ENCODE measurements at places on chromosomes 6 and 20.

DNA sequence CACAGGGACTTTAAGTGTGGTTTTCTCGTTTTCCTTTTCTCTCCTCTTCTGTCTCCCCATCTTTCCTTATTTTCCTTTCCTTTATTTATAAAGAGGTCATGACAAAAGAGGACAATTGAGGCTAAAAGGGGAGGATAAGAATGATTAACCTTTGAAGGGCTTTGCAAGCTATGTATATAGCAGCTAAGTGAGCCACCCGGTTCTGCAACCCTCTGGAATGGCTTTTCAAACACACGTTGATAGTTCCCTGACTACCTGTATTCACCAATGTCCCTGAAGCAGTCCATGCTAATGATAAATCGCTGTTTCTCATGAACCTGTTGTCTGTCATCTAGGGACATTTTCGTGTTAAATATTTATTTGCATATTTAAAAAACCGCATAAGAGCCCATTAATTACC is 124.4 kb upstream of the RALGAPA2 start:
- no peaks in the 10 kb centered on the region for H3K4me1 ChIP-seq
- no peaks in the 10 kb centered on the region for H3K27me3 ChIP-seq
- no peak overlapping the region for H3K4me3 ChIP-seq
- no peak for DNase-seq
- no peak overlapping the region for H3K27ac ChIP-seq

- DNase-seq: no peak
- H3K4me1 ChIP-seq: peaks cover 9% of the 10 kb centered on the region
- no peak overlapping the region for H3K27ac ChIP-seq
- H3K36me3 ChIP-seq: peaks cover 12% of the 10 kb centered on the region
- no peaks in the 10 kb centered on the region for H3K27me3 ChIP-seq
Measured at GRCh38 chr6:42762426-42762859, 16.5 kb upstream of the TBCC start.

GRCh38 chr6:35065870-35066269 is 75.3 kb downstream of the TCP11 start:
- H3K36me3 ChIP-seq: no peaks in the 10 kb centered on the region
- no peaks in the 10 kb centered on the region for H3K27me3 ChIP-seq
- DNase-seq: no peak
- H3K27ac ChIP-seq: no peak overlapping the region
- H3K4me1 ChIP-seq: no peaks in the 10 kb centered on the region

DNA sequence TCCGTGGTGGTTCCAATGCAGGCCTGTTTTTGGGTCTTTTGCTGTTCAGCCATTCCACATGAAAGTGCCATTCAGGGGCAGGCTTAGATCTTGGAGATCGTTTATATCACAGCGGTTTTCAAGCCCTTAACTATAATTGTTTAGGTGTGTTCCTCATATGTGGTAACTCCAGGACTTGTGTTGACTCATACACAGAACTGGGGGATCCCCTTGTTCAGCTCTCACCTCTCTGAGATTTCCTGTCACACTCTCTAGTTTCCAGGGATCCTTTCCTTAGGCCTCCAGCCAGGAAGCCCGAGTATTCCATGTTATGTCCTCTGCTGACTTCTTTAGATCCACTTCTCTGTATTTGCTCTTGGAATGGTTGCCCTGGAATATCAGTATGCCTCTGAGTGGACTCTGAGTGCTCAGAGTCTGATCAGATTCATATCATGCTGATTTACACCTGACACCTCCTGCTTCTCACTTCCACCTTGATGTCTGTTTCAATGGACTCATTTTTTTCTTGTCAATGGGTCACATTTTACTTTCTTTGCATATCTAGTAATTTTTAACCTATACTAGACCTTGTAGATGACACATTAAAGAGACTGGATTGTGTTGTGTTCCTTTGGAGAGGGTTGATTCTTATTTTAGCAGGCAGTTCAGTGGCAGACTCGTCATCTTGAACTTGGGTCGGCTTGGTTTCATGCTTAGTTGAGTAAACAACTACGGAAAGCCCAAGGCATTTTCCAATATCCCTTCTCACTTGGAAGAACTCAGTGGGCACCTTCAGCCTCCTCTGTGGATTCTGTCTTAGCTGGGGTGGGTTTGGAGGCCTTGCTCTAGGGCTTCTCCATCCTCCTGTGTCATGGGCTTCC is 13.1 kb downstream of the NTSR1 start:
- H3K36me3 ChIP-seq: no peaks in the 10 kb centered on the region
- no peaks in the 10 kb centered on the region for H3K27me3 ChIP-seq
- no peak for DNase-seq
- H3K27ac ChIP-seq: no peak overlapping the region
- H3K4me1 ChIP-seq: peaks cover 7% of the 10 kb centered on the region

- H3K4me1 ChIP-seq: peaks cover 8% of the 10 kb centered on the region
- H3K27ac ChIP-seq: no peak overlapping the region
- H3K4me3 ChIP-seq: no peak overlapping the region
- DNase-seq: no peak
Measured at GRCh38 chr6:155219299-155219698, 44.5 kb upstream of the CLDN20 start.

DNA sequence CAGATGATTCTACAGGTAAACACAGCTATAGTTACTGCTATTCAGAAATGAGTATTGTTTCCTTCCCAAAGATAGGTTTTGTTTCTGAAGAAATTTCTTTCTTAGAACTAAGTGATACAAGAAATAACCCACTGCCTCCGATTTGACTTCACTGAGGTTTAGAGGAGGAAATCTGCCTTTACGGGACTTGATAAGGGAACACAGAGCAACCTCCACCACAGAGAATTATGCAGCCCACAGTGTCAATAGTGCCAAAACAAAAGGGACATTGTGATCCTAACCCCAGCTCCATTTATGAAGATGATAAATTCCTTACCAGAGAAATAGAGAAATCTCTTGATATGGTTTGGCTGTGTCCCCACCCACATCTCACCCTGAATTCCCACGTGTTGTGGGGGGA is 164.6 kb downstream of the ZNF217 start:
- no peaks in the 10 kb centered on the region for H3K4me1 ChIP-seq
- DNase-seq: no peak
- H3K4me3 ChIP-seq: no peak overlapping the region

DNA sequence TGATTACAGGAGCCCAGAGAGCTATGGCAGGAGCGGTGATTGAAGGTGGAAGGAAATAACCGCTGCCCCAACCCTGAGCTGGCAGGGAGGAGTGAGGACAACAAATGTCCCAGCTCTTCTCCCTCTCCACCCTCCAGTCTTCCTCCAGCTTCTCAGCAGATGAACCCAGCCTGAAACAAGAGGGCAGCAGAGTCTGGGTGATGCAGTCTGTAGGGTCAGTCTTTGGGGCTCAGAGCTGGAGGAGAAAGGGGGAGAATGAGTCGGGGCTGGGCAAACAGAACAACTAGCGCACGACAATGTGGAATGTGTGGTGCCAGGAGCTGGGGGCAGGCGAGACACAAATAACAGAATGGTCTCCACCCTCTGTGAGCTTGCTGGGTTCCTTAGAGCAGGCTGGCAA is 4.5 kb upstream of the GUCA1A start:
- H3K36me3 ChIP-seq: no peaks in the 10 kb centered on the region
- no peak for DNase-seq
- no peaks in the 10 kb centered on the region for H3K4me1 ChIP-seq
- no peak overlapping the region for H3K27ac ChIP-seq
- H3K27me3 ChIP-seq: no peaks in the 10 kb centered on the region
- no peak overlapping the region for H3K4me3 ChIP-seq

DNA sequence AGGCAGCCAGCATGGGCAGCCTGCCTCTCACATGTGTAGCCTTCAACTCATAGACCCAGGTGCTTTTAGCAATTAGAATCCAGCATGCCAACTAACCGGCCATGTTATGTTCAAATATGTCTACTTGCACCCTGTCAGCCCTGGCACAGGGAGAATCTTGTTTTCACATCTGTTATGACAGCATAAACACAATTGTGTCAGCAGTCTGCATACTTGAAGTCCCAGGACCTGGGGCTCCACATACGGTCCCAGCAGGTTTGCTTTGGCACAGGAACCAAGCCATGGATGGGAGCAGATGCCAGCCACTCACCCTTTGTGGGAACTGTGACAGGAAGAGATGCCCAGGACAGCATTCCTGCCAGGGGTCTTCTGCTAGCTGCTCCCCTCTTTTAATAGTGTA is 67.2 kb upstream of the SYNDIG1 start:
- H3K4me1 ChIP-seq: no peaks in the 10 kb centered on the region
- H3K36me3 ChIP-seq: no peaks in the 10 kb centered on the region
- H3K4me3 ChIP-seq: no peak overlapping the region

DNA sequence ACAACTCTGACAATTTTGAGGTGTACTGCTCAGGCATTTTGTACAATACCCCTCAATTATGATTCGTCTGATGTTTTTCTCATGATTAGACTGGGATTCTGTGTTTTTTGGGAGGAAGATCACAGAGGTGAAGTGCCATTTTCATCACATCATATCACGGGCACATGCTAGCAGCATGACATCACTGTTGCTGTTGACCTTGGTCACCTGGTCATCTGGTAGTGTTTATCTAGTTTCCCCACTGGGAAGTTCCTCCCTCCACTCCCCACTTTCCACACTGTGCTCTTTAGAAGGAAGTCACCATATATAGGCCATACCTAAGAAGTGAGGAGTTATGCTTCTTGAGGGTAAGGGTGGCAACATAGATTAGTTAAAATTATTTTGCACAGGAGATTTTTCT is 20.8 kb downstream of the GCM2 start:
- H3K4me3 ChIP-seq: no peak overlapping the region
- H3K27me3 ChIP-seq: no peaks in the 10 kb centered on the region
- H3K36me3 ChIP-seq: no peaks in the 10 kb centered on the region
- H3K4me1 ChIP-seq: no peaks in the 10 kb centered on the region

DNA sequence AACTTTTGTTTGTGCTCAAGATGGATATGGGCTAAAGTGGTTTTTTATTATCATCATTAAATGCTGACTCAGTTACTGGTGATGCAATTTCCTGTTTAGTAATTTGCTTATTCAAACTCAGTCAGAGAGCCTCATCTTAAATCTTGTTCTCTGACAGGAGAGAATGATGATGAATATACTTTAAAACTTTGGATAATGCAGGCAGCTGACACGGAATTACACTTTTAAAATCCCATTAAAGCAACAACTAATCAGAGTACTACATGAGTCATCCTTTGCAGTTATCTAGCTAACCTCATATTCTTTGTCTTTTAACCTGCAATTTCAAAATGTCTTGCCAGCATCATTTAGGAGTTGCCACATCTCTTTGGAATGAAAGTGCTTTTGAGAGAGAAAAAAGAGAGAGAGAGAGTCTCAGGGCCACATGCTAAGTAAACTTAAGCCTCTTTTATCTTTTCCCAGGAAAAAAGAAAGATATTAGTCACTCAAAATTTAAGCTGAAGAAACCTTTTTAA is 9.2 kb upstream of the C6orf141 start:
- no peaks in the 10 kb centered on the region for H3K36me3 ChIP-seq
- no peak overlapping the region for H3K27ac ChIP-seq
- H3K4me1 ChIP-seq: no peaks in the 10 kb centered on the region
- H3K4me3 ChIP-seq: no peak overlapping the region

DNA sequence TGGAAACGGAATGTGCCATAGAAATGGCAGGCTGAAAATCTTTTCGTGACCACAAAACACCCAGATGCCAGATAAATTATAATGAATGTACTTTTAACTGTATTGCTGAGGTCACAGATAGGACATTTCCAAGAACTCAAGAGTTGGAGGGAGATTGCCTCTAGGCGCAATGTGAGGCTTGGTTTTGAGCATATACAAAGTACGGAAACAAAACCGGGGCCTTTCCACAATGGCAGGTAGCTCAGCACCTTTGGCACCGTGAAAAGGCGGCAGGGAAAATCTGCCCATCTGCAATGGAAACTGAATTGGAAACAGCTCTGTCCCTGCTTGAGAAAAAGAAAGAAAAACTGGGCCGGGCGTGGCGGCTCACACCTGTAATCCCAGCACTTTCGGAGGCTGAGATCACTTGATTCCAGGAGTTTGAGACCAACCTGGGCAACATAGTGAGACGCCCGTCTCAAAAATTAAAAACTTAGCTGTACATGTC is 10.5 kb upstream of the C20orf144 start:
- H3K27ac ChIP-seq: no peak overlapping the region
- no peak for DNase-seq
- H3K4me1 ChIP-seq: peaks cover 12% of the 10 kb centered on the region
- H3K4me3 ChIP-seq: no peak overlapping the region

Measured in CD4-positive, alpha-beta memory T cell (primary cell).